Foreskin fibroblast (primary cell): ENCODE measurements at places on chromosomes 5 and 9.
A peak's percentile ranks its signal among the peaks of the same experiment; 100 is the strongest.

DNA sequence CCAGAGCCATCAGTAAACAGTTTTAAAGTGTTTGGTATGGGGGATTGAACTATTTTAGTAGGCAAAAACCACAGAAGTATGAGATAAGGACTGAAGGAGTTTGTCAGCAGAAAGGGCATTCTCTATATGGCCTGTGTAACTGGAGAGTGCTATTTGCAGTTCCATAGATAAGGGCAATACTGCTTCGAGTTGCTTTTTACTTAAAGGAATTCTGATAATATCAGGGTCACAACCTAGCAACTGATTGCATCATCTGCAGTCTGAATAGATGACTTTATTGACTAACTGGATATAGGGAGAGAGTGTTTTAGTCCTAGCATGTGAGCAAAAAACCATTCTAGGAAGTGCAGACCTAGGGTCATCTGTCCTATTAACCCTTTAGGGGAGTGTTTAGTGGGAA is 645.2 kb upstream of the PTPRD start:
- DNase-seq = no peak

- DNase-seq = no peak
Observed at GRCh38 chr5:76046741-76047140, 36.4 kb upstream of the SV2C start.

DNA sequence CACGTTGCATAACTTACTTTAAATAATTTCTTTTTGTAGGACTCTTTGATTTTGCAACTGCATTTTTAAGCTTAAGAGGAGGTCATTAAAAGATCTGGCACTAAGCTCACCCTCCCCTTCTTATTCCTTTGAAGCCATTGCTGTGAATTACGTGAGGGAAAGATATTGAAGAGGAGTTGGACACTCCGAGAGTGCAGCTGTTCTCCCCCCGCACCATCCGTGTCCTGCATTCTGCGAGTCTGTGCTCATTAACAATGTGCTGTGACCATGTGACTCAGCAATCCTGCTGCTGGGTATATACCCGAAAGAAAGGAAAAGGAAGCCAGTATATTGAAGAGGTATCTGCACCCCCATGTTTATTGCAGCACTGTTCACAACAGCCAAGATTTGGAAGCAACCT is 40.0 kb downstream of the NXNL2 start:
- peak; percentile 78 for DNase-seq

DNA sequence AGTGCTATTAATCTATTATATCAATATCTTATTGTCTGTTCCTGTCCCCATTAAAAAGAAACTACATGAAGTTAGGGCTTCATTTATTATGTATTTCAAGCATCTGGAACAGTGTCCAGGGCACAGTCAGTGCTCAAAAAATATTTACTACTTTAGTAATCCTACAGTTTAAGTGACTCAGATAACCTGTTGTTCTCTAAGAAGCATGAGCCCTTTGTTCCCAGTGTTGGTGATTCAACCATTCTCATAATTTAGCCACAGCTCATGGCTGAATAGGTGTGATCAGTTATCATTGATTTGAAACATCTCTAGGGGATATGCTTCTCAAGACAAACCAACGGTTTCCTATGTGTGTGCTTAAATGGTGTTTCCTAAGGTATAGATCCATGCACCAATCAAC is 292.7 kb downstream of the TMEM167A start:
- DNase-seq = no peak

DNA sequence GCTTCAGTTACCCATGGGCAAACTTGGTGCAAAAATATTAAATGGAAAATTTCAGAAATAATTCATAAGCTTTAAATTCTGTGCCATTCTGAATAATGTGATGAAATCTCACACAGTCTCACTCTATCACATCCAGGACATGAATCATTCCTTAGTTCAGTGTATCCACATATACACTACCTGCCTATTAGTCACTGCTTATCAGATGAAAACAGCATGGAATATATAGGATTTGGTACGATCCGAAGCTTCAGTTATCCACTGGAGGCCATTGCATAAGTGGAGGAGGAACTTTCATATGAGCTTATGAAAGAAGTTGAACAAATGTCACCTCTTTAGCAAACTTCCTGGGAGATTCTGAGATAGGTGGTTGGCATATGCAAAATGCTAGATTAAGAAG is 64.2 kb downstream of the GAPVD1 start:
- peak; percentile 47 for DNase-seq

DNA sequence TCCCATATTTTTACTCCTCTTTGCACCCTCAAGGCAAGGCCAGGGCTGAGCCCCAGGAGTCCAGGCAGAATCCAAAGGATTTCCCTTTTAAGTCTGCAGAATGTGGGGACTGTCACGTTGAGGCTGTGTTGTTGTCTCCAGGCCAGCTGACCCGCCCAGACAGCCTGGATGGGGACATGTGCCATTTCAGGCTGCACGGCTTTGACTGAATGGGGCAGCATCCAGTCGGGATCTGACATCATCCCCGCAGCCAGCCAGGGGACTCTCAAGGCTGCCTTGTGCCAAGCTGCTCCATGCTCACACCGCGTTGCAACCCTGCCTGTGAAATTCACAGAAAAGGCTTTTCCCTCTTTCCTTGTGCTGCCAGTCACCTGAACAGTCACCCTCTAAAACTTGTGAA is 2.2 kb upstream of the ZNF366 start:
- DNase-seq = no peak

DNA sequence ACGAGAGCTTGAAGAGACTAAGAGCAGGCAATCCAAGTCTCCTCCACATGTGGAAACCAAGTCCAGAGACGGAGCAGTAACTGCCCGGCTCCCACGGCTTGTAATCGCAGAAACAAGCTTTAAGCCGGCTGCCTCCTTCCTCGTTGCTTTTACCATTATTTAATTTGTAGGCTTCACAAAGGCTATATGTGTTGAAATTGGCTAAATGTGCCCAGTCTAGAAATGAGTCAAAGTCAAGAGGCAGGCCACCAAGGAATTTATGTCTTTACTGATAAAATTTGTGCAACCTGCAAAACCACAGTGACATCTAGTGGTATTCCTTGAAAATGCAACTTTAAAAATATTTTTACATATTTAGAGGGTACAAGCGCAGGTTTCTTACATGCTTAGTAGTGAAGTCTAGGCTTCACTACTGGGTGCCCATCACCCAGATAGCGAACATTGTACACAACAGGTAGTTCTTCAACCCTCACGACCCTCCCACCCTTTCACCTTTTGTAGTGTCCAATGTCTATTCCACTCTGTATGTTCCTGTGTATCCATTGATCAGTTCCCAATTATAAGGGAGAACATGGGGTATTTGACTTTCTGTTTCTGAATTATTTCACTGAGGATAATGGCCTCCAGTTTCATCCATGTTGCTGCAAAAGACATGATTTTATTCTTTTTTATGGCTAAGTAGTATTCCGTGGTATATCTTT is 33.5 kb upstream of the EBF1 start:
- peak; percentile 65 for DNase-seq

GRCh38 chr5:55218967-55219366 is 8.1 kb downstream of the MCIDAS start:
- DNase-seq = no peak

- DNase-seq = peak; percentile 38
Observed at GRCh38 chr9:134698587-134699342, 57.2 kb downstream of the COL5A1 start.

DNA sequence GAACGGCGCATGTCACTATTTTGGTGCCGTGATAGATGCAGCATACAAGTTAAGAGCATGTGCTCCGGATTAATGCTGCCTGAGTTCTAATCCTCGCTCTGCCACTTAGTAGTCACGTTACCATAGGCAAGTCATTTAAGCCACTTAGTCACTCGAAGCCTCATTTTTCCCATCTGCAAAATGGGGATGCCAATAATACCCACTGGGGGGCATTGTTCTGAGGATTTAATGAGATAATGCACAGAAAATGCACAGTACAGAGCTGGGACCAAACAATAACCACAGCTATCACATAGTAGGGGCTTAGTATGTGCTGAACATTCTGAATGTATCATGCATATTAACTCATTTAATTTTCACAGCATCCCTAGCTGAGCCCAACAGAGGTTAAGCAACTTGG is 9.1 kb downstream of the NIPAL4 start:
- DNase-seq = no peak

GRCh38 chr9:131254626-131255025 is 21.7 kb downstream of the FAM78A start:
- DNase-seq = no peak

GRCh38 chr9:73162987-73163768 is 11.5 kb downstream of the ANXA1 start:
- DNase-seq = no peak

- no peak for DNase-seq
Observed at GRCh38 chr5:127192836-127193338, 97.7 kb upstream of the MEGF10 start.

DNA sequence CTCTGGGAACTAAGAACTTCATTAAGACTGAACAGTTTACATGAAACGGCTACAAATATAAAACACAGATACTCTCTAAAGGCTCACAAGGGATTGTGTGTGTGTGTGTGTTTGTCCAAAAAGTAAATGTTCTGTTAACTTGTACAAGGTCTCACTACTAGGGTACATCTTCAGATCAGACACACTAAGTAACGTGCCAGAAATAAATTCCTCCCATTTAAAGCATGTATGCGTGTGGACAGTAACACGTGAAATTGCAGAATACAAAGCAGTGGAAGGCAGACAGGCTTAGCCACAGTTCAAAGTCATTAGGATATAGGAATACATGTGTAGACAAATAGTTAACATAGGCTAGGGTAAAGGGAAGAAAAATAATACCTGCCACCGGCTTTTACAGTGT is 1.8 kb downstream of the BNC2 start:
- no peak for DNase-seq

DNA sequence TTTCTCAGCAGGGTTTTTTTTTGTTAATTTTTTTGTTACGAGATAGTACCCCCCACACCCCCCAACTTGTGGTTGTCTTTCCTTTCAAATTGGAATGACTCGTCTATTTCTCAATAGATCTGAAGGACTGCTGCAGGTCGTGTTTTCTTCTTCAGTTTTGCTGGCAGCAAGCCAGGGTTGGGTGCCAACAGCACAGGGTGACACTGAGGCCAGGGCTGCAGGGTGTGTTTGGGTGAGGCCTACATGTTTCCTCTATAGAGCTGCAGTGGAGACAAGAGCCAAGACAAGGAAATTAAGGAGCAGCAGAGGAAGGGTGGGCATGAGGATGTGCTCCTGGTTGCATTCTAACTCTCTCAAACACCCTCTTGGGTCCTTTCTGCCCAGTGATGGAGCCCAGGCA is 52.2 kb downstream of the NXNL2 start:
- DNase-seq = peak; percentile 24

DNA sequence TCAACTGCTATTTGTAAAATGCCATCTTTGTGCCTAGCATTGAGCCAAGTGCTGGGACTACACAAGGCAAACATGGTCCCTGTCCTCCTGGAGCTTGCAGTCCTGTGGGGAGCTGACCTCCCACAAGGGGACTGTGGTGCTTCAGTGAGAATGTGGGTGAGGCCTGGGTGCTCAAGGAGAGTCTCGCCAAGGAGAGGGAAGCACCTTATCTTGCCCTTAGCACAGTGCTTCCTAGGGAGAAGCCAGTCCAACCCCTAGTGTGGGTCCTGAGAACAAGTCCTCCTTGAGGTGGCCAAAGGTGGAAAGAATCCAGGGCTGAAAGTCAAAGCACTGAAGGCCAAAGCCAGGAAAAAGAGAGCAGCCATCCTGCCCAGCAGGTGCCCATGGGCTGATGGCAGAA is 31.1 kb upstream of the MVB12B start:
- no peak for DNase-seq

DNA sequence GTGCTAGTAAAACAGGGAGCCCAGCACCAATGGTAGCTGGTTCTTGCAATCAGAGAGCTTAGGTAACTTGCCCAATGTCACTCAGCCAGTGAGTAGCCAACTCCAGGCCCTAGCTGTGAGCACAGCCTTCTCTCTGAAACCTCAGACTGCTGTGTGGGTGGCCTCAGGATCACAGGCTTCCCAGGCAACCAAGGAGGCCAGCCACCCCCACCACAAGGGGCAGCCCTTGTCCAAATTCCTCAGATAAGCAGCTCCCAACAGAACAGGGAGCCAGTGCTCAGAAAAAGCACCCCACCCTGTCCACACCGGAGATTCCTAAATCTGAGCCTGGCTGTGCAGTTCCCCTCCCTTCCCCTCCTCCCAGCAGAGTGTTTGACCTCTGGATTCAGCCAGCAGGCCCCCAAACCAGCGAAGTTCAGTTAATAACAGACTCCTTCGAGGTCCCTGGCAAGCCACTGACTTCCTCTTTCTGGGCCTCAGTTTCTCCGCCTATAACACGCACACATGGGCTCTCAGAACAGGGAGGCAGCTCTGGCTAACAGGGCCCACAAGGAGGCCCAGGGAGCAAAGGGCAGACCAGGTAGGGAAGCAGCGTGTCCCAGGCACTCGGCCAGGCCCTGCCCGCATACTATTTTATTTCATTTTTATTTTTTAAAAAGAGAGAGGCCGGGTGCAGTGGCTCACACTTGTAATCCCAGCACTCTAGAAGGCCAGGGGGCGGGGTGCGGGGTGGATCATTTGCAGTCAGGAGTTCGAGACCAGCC is 2.7 kb downstream of the EEIG1 start:
- peak; percentile 68 for DNase-seq

DNA sequence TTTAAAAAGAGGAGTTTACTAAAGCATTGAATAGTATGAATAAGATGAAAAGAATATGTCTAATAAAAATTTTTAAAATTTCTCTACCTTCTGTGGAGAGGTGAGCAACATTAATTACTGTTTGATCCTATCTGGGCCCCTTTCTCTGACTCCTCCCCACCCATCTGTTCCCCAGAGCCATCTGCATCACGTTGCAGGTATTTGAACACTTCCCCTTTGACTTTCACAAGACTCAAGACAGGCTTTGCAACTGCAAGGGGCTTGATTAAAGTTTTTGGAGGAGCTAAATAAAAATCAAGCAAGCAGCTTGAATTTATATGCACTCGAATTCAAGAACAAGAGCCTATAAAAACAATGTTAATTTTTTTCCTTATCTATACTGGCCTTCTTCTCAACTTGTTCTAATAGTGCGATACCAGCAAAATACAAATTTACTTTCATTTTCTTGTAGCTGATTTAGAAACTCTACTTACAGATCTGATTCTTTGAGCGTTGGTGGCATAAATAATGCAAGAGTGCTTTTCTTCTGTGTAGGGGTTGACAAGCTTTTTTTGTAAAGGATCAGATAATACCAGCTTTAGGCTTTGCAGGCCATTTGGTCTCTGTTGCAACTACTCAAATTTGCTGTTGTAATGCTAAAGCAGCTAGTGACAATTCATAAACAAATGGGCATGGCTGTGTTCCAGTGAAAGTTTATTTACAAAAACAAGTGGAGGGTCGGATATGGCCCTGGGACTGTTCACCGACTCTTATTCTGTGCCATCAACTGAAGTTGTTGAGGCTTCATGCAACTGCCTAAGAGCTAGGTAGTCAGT is 21.2 kb downstream of the TXNDC8 start:
- DNase-seq = peak; percentile 19

- DNase-seq = peak; percentile 23
Observed at GRCh38 chr9:7777771-7778170, 21.8 kb downstream of the DMAC1 start.

GRCh38 chr5:159155960-159156359 is 53.4 kb downstream of the RNF145 start:
- no peak for DNase-seq

- no peak for DNase-seq
Observed at GRCh38 chr5:389891-390622, 52.9 kb upstream of the EXOC3 start.
